ENCODE measurements at places on chromosomes 3 and 15.

DNA sequence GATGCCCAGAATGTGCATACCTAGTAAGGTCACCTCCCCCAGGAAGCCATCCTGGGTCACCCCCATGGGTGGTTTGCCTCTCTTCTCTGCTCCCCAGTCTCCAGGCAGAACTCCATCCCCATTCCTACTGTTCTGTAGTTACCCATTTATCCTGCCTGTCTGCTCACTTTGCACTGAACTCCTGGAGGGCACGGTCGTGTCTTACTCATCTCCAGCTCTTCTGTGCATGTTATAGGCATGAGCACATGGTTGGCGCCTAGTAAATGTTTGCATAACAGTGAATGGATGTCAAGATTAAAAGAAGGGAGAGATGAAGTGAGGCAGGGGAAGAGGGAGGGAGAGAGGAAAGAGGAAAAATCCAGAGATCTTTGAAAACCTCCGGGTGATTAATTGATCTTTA is 208.4 kb upstream of the TRIM42 start:
- no peak for DNase-seq

- no peak for DNase-seq
Observed at GRCh38 chr15:55362641-55363040, 43.6 kb downstream of the PIGB start.

- no peak for DNase-seq
Observed at GRCh38 chr3:78604341-78604740, 1163.5 kb downstream of the ROBO1 start.

DNA sequence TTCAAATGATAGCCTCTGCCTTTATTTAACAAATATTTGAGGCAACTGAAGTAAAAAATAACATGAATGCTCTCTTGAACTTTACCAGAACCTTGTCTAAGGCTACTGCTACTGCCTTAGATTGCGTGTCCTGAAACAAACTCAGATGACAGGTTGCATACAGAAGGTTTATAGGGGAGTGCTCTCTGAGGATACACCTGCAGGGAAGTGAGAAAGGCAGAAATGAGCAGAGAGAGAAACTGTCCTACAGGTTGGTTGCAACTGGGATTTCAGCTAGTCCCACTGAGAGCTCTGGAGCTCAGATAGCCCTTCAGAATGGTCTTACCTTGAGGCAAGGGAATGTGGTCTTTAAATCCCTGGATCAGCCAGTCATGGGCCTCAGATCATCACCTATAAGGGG is 165.5 kb downstream of the IL5RA start:
- no peak for DNase-seq

GRCh38 chr3:152971880-152972279 is 136.9 kb downstream of the P2RY1 start:
- DNase-seq = no peak

DNA sequence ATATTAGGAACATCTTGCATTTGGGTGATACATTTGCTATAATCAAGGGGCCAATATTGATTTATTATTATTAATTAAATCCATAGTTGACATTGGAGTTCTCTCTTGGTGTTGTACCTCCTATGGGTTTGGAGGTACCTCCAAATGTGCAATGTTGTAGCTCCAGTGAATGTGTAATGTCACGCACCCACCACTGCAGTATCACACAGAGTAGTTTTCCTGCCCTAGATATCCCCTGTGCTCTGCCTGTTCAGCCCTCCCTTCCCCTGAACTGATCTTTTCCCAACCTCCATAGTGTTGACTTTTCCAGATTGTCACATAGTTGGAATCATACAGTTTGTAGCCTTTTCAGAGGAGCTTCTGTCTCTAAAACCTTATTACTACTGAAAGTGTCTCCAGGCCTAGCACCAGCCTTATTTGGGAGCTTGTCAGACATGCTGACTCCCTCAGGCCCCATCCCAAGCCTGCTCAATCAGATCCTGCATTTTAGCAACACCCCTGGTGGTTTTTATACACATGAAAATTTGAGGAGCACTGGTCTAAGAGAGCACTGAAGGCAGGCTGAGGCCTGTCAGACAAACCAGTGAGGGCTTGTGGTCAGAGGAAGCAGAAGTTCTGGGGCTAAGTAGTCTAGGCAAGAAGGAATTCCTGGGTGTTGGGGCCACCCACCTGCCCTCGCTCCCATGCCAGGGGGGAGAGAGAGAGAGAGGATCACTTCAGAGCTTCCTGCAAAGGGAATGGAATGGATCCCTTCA is 73.4 kb downstream of the SLC6A11 start:
- DNase-seq = no peak

DNA sequence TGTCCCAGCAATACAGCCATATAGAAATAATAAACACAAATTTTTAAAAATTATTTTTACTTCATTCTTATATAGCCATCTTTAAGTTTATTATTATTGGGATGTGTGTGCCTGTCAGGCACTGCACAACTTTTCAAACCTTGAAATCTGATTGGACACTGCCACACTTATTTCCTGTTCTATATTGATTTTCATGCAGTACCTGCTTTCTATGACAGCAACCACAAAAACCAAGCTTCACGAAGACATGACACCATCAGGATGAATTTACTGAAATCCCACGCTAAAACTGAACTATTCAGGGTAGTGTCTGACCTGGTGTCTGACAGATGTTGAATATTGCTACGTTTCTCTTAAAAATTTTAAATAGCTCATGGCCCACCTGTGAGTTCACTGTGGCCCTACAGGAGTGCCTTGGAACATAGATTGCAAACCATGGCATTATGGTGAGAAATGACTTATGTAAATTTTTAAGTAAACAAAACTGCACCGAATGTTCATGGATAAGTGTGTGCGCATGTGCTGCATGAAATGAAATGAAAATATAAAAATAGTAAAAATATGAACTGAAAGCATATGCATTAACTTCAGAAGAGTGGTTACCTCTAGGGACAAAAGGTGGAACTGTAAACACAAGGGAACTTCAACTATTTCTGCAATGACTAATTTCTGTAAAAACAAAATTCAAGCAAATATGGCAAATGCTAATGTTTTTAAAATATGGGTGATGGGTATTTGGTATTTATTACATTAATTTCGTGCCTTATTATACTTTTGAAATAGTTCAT is 152.3 kb downstream of the ZBTB20 start:
- no peak for DNase-seq
